ENCODE measurements at places on chromosomes 6 and 20. TPM values are rescaled to one million over a fixed set of nuclear protein-coding genes. Genes with fewer than 3 reads are reported as not detected.

The ZNF335 gene
- 38.1 TPM for total RNA-seq

The MLN gene
- total RNA-seq: not detected

The HLA-DQA2 gene
- total RNA-seq: not detected

The DCDC2 gene
- 191 TPM for total RNA-seq

The PSORS1C2 gene
- not detected for total RNA-seq

The VSX1 gene
- total RNA-seq: not detected

The MOG gene
- not detected for total RNA-seq
